Endothelial cell (in vitro differentiated cells): ENCODE measurements at places on chromosomes 1 and 21. TPM values are rescaled to one million over a fixed set of nuclear protein-coding genes. Genes with fewer than 3 reads are reported as not detected.

LCE1B gene
- not detected for total RNA-seq

PAQR6 gene
- total RNA-seq = 8.4 TPM

CAPN8 gene
- total RNA-seq = 0.13 TPM

SRGAP2C gene
- total RNA-seq = 72.5 TPM

CGN gene
- 50.7 TPM for total RNA-seq
